AG04450 (cell line): ENCODE measurements at places on chromosomes 6 and 20.

- DNase-seq: no peak
These were observed 193.3 kb downstream of the SASH1 start for GRCh38 chr6:148535976-148536375.

DNA sequence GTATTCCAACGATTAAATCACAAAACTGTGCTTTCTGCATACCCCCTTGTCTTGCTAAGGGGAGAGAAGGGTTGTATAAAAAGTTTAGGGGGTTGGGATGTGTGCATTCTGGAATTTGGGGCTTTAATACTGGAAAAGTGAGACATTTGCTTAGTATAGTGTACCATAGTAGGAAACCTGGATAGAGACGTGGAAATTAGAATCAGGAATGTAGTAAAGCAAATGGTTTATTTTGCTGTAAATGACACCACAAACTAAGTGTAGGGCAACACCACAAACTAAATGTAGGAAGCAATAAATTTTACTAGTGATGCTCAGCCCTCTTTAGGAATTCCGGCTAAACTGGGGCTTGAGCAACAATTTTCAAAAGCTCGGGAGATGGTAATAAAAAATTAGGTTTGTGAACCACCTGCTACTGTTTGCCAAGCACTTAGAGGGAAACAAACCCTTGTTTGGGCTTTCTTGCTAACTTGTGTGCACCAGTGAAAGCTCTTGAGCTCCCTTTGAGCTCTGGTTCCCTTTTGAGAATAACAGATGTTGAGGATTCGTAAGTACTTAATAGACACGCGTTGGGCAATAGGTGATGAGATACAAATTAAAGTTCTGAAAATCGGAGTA is 13.8 kb downstream of the BRD2 start:
- DNase-seq: no peak

- DNase-seq: no peak
These were observed 17.9 kb downstream of the TENT5A start for GRCh38 chr6:81734500-81735150.

- no peak for DNase-seq
These were observed 142.7 kb upstream of the GGTLC1 start for GRCh38 chr20:24131281-24131680.

DNA sequence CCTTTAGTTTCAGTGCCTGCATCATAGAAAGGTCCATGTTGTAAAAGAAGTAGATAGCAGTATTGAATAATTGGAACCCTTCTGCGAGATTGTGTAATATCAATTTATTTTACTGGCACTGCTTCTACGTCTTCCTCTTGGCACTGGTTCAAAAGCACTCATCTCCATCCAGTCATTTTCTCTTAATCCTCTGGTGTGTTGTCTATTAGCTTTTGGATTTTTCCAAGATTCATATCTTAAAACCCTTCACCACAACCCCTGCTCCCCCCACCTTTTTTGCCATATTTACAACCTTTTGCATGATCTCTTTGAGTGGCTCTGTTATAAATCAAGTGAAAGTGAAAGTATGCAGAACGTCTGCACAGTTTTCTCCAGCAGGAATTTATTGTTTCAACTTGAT is 76.6 kb upstream of the HSF2 start:
- DNase-seq: no peak

- no peak for DNase-seq
These were observed 18.7 kb downstream of the SRXN1 start for GRCh38 chr20:634148-634925.

DNA sequence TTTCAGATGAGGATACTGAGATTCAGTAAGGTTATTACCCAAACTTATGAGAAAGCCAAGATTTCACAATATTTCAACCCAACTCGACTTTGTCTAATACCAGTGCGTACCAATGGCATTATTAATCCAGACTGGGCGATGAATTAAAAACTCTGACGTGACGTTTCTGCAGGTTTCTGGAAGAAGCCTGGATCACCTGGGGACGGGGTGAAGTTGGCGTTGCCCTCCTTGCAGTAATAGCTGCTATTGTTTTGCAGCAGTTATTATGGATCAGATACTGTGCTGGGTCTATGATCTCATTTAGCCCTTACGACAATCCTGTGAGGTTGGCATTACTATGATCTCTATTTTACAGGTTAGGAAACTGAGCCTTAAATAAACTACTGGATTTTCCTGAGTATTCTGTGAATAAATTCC is 569 bp upstream of the CDC5L start:
- peak; percentile 3 for DNase-seq

DNA sequence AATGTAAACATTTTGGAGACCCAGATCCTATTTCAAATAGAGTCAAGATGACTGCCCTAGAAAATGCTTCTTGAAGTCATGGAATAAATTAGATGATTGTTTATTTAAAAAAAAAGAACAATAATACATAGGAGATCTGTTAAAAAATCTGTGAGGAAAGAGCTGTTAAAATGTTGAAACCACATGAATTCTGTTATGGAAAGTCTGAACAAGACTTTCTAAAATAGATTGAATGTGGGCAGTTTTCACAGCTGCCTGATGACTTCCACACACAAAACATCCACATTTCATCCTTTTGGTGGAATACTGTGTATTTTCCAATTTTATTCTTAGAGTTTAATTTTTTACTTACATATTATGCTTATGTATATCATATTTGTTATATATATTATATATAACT is 186.1 kb downstream of the LAMA2 start:
- DNase-seq: no peak

- DNase-seq: no peak
These were observed 1.1 kb downstream of the CD164 start for GRCh38 chr6:109381061-109381746.

GRCh38 chr6:4564801-4565271 is 211.4 kb upstream of the CDYL start:
- no peak for DNase-seq

DNA sequence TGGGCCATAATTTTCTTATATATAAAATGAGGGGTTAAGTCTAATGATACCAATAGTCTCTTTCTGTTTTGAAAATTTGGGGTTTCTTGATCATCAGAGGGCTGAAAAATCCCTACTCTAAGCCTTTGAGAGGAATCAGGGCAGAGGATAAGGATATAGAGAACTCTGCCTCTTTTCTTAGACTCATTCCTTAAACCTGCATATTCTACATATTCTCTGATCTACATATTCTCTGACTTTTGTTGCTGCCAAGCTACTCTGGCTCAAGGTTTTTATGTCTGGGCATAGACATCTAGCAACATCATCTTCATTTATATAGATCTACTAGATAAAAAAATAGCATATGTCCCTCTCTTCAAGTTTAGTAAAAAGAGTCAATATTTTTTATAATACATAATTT is 71.2 kb downstream of the FLRT3 start:
- DNase-seq: no peak

GRCh38 chr6:148250975-148251685 is 91.5 kb upstream of the SASH1 start:
- peak; percentile 46 for DNase-seq

- no peak for DNase-seq
These were observed 69.0 kb downstream of the BTBD9 start for GRCh38 chr6:38570750-38571149.

DNA sequence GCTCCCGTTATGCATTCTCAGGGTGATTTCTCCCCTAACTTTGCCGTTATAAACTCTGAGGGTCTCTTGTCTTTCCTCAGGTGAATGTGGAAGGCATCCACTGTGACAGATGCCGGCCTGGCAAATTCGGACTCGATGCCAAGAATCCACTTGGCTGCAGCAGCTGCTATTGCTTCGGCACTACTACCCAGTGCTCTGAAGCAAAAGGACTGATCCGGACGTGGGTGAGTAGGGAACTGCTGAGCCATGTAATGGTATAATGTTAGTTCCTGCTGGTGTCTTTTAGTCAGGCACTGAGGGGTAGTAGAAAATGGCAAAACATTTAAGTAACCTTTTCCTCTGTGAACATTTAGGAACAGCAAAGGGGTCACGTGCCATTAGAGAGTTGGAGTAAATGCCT is 395.4 kb downstream of the ARHGAP18 start:
- no peak for DNase-seq

DNA sequence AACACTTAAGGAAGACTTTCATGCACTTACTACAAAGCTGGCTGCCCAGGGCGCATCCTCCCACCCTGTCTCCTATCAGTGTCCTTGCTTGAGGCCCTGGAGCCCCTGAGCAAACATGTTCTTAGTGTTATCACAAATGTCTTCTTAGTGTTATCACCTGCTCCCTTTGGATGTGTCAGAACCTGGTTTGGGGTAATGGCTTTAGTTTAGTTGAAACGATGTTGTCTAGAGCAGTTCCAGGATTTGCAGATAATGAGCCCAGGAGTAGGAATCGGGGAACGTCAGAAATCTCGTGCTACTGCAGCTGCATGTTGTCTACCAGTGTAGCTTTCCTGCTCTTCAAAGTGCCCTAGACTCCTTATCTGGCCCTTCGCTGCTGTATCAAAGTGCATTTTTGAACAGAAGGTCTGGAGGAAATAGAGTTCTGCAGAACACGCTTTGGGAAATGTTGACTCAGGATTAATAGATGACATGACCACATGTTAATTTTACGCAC is 69.6 kb downstream of the PHACTR2 start:
- DNase-seq: no peak

- no peak for DNase-seq
These were observed 219.8 kb upstream of the ARID1B start for GRCh38 chr6:156557251-156557910.

DNA sequence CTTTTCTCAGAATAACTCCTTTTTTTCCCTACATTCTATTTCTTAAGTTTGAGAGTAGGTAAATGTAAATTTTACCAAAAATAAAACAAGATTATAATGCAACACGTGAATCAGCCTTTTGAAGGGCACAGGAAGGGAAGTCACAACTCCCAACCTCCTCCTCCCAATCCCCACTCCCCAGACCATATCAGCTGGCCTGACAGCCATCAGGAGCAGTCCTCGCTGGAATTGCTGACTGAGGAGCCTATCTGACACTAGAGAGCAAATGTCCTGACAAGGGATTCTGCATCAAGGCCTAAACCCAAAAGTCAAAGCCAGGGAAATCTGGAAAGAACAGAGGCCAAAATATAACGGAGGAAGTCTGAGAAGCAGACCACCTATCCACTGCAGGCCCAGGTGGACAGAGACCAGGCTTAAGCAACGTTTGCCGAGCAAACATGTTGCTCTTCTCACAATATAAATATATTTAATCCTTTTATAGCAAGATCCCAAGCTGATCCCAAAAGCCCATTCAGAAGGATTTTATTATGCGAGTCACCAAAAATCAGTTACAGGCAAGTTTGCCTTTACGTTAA is 2.5 kb downstream of the RRAGD start:
- DNase-seq: no peak

DNA sequence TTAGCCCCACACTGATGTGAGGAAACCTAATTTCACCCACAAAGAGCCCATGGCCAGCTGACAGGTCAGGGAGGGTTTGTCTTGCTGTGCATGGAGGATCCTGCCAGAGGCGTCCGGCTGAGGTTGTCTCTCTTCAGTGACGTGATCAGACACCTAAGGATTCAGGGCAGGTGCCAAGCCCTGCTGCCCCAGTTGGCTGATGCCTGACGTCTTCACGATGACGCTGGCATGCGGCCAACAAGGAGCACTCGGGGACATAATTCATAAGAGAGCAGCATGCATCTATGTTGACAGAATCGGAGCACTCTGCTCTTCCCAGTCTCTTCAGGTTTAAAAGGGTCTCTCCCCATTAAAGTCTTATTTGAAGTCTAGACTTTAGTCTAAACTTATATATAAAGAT is 47.8 kb downstream of the PSMB1 start:
- DNase-seq: no peak

DNA sequence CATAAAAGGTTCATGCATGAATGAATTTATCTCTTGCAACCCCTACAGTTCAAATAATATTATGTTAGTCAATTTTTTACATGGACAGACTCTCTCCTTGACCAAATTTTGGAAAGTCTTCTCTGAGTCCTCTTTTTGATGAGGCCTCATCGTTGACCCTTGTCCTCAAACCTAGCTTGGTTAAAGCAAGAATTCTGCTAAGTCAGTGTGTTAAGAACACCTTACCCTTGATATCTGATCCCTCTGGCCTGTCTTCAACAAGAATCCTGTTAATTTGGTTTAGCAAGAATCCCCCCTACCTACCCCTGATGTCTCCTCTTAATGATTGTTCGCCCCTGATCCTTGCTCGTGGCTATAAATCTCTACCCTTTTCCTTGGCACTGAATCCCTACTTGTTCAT is 301.4 kb downstream of the LAMA2 start:
- no peak for DNase-seq

- DNase-seq: no peak
These were observed 2.5 kb downstream of the PDE7B start for GRCh38 chr6:135853986-135854385.

DNA sequence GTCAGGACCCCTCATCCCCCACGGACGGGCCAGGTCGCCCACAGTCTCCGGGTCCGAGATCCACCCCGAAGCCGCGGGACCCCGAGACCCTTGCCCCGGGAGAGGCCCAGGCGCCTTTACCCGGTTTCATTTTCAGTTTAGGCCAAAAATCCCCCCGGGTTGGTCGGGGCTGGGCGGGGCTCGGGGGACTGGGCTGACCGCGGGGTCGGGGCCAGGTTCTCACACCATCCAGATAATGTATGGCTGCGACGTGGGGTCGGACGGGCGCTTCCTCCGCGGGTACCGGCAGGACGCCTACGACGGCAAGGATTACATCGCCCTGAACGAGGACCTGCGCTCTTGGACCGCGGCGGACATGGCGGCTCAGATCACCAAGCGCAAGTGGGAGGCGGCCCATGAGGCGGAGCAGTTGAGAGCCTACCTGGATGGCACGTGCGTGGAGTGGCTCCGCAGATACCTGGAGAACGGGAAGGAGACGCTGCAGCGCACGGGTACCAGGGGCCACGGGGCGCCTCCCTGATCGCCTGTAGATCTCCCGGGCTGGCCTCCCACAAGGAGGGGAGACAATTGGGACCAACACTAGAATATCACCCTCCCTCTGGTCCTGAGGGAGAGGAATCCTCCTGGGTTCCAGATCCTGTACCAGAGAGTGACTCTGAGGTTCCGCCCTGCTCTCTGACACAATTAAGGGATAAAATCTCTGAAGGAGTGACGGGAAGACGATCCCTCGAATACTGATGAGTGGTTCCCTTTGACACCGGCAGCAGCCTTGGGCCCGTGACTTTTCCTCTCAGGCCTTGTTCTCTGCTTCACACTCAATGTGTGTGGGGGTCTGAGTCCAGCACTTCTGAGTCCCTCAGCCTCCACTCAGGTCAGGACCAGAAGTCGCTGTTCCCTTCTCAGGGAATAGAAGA is 978 bp downstream of the HLA-A start:
- no peak for DNase-seq

GRCh38 chr6:162854734-162855191 is 127.0 kb downstream of the PACRG start:
- no peak for DNase-seq

DNA sequence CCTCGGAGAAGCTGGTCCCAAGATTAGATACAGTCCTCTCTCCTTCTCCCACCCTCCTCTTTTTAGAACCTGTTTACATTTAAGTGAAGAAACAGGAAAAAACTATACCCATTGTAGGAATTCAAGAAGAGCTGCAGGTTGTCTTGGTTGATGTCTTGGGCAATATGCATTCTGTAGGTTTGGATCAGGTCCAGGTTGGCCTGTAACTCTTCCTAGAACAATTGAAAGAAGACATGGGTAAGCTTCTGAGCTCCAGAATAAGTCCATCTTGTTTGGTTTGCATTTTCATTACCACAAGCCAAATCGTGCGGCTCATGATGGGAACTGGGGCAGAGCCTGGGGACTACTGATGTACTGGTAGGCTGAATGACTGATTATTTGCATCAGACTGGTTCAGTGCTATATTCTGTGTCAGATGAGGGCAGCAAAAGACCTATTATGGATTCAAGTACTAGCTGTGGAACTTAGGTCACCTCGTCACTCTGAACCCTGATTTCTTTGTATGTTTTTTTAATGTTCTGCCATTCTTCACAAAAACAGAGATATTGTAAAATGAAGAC is 20.3 kb upstream of the SLA2 start:
- DNase-seq: no peak
